ENCODE measurements at places on chromosomes 3 and 15. TPM values are rescaled to one million over a fixed set of nuclear protein-coding genes. Genes with fewer than 3 reads are reported as not detected.

FETUB gene
- not detected for total RNA-seq

PRR23A gene
- not detected for total RNA-seq

DNA sequence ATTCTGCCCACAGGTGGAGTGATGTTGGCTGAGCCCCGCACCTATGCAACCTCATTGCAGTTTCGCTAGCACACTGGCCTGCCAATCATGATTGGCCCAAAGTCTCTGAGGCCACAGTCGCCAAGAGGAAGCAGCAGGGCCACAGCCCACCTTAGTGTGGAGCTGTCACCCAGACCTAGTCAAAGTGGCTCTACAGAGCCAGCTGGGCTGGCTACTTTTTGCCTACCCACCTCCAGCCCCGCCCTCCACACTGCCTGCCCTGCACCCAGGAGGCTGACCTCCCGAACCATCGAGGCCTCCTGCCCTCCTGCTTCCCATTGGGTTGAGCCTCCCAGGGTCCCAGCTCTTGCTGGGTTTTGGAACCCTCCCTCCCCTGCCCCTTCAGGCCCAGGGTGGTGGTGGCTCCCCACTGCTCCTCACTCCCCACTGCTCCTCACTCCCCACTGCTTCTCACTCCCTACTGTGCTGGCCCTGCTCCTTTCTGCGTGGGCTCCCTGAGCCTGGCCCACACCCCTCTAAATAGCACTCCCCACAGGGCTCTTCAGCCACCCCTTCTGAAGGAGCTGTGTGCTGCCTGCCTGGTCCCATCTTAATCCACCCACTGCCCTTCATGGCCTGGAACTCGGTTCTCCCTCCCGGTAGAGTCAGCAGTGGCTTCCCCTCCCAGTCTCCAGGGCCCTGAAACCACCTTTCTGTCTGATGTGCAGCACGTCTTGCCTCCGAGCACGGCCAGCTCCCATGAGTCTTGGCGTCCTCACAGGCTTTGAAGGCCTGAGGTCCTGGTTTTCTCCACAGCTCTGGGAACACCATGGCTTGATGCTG lies 89.3 kb downstream of the WNT7A start:
- DNase-seq: peak; percentile 17
- no peak overlapping the region for H3K4me3 ChIP-seq
- H3K36me3 ChIP-seq: no peaks in the 10 kb centered on the region
- H3K27me3 ChIP-seq: peaks cover 21% of the 10 kb centered on the region

GRCh38 chr15:69753867-69754266 lies 301.2 kb downstream of the RPLP1 start:
- H3K27ac ChIP-seq: no peak overlapping the region
- DNase-seq: no peak
- no peaks in the 10 kb centered on the region for H3K36me3 ChIP-seq

DNA sequence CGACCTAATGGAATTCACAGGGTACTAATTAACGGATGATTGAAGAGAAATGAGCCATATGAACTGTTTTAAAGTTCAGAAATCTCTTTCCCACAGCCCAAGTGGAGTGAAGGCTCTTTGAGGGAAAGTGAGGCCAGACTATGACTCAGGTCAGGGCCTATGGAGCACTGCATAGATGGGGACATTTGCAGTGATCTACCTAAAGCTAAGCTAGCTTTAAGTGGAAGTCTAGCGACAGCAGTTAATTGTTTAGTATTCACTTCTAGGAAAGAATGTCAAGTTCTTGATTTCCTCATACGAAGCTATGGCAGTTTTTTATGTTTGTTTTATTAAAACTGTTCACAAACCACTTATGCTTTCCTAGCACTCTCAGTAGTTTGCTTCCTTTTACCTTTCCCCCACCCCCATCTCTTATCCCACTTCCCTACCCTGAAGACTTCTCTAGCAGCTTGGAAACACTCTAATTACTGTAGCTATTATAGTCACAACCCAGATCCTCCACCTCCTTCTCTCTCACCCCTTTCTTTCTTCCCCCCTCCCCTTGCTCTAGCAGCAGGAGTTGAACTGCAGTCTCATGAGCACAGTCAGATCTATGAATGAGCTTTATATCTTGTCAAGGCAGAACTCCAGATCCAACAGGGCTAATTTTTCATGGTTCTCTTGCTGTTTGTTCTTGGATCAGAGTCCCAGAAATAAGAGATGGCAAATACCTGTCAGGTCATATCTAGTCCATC lies 6.2 kb downstream of the ZNF609 start:
- no peak for DNase-seq
- H3K27ac ChIP-seq: peak overlapping the region; percentile 9
- H3K36me3 ChIP-seq: peaks cover 5% of the 10 kb centered on the region
- no peaks in the 10 kb centered on the region for H3K27me3 ChIP-seq

DNA sequence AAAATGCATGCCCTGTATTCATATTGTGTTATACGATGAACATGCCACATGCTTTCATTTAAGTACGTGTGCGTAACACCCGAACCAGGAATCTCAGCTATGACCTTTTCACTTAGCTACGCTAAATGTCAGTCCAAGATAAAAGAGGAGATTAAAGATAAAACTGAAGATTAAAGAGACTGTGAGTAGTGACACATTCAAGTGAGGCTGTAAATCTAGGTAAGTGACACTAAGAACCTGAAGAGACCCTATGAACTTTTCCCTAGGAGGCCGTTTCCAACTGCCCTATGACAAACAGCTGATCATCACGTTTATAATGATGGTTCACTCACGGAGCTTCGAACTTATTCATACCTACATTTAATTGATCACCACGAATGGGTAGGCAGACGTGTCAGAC lies 32.2 kb downstream of the TFRC start:
- H3K36me3 ChIP-seq: peaks cover 65% of the 10 kb centered on the region
- no peak overlapping the region for H3K27ac ChIP-seq
- H3K27me3 ChIP-seq: no peaks in the 10 kb centered on the region
- H3K4me3 ChIP-seq: no peak overlapping the region
- DNase-seq: no peak
- no peaks in the 10 kb centered on the region for H3K4me1 ChIP-seq

DNA sequence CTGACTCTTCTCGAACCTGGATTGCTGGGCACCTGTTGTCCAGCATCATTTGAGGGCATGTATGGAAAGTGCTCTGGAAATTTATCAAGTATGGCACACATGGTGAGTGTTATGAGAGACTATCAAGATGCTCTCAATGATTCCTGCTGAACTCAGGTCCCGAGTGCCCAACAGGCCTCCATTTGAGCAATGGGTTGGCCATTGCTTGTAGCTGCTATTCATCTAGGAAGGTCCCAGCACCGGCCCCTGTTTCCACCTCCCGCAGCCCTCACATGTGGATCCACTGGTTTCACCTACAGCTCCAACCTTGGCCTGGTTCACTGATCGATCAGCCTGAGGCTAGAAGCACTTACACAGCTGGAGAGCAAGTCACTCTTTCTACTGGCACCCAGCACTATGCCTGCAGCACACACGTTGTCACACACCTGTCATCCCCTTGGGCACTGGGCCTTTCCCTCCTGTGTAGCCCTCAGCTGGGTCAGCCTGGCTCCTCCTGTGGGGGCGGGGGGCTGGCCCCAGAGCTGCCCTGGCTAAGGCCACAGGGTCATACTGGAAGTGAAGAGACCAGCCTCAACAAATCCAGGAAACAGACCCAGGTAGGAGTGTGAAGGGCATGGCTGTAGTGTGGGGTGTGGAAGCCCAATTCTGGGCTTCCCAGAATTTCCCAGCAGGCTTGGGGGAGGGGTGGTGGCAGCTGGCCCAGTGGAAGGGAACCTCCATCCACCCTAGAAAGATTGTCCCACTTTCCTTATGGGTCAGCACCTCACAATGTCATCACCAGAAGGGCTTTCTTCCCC lies 41.7 kb upstream of the SMAD3 start:
- no peaks in the 10 kb centered on the region for H3K36me3 ChIP-seq
- H3K4me1 ChIP-seq: peaks cover 39% of the 10 kb centered on the region
- no peak overlapping the region for H3K4me3 ChIP-seq
- no peak overlapping the region for H3K27ac ChIP-seq
- H3K27me3 ChIP-seq: no peaks in the 10 kb centered on the region
- DNase-seq: no peak

GRCh38 chr15:100783760-100784492 lies 95.7 kb upstream of the ALDH1A3 start:
- DNase-seq: no peak
- no peaks in the 10 kb centered on the region for H3K36me3 ChIP-seq
- H3K27me3 ChIP-seq: no peaks in the 10 kb centered on the region
- no peak overlapping the region for H3K27ac ChIP-seq

DNA sequence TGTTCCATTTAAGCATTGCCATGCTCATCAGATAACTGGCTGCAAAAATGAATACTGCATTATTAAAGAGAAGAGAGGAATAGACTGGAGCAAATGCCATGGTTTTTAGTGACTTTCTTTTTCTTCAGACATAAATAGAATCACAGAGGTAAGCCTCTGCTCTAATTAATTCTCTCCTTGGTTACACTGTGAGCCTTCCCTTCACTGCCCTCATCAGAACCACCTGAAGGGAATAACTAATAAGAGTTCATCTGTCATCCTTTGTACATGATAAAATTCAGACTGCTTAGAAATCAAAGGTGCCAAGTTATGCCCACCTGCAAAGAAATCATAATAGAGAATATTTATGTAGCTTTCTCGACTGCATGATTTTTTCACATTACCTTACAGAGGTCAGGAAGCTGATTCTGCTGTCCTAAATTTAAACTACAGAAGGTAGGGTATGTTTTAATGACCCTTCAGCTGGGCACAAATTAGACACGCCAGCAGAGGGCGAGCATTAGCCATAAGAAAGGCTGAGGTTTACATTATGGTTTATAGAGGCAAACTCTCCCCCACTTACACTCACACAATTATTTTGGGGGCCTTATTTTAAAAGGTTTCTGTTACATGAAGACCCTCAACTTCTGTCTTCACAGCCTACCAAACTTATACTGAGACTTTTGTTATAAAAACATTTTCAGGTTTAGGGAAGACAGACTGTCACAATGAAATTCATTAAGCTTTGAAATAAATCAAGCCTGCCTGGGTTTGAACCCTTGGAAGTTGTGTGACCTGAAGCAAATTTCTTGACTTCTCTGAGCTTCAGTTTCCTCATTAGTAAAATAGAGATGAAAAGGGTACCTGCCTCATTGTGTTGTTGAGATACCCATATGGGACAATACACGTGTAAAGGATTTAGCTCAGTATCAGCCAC lies 15.3 kb upstream of the UNC13C start:
- no peaks in the 10 kb centered on the region for H3K27me3 ChIP-seq
- peak; percentile 49 for DNase-seq
- no peak overlapping the region for H3K4me3 ChIP-seq
- H3K4me1 ChIP-seq: no peaks in the 10 kb centered on the region

GRCh38 chr15:60574801-60575631 lies 96.1 kb upstream of the ICE2 start:
- no peaks in the 10 kb centered on the region for H3K36me3 ChIP-seq
- no peak for DNase-seq
- no peaks in the 10 kb centered on the region for H3K27me3 ChIP-seq
- H3K4me3 ChIP-seq: no peak overlapping the region
- no peak overlapping the region for H3K27ac ChIP-seq
- peaks cover 41% of the 10 kb centered on the region for H3K4me1 ChIP-seq

GRCh38 chr15:89442671-89443307 lies 53.6 kb downstream of the RHCG start:
- H3K4me3 ChIP-seq: no peak overlapping the region
- peaks cover 26% of the 10 kb centered on the region for H3K27me3 ChIP-seq
- no peaks in the 10 kb centered on the region for H3K36me3 ChIP-seq
- no peaks in the 10 kb centered on the region for H3K4me1 ChIP-seq

- no peak for DNase-seq
- no peak overlapping the region for H3K4me3 ChIP-seq
- H3K27me3 ChIP-seq: no peaks in the 10 kb centered on the region
- no peaks in the 10 kb centered on the region for H3K36me3 ChIP-seq
- no peak overlapping the region for H3K27ac ChIP-seq
- H3K4me1 ChIP-seq: peaks cover 58% of the 10 kb centered on the region
Observed at GRCh38 chr15:70319466-70319865, 221.7 kb upstream of the TLE3 start.

GRCh38 chr3:29240248-29240647 lies 40.6 kb upstream of the RBMS3 start:
- no peaks in the 10 kb centered on the region for H3K4me1 ChIP-seq
- H3K4me3 ChIP-seq: no peak overlapping the region
- H3K27ac ChIP-seq: no peak overlapping the region
- no peaks in the 10 kb centered on the region for H3K36me3 ChIP-seq
- no peaks in the 10 kb centered on the region for H3K27me3 ChIP-seq

DNA sequence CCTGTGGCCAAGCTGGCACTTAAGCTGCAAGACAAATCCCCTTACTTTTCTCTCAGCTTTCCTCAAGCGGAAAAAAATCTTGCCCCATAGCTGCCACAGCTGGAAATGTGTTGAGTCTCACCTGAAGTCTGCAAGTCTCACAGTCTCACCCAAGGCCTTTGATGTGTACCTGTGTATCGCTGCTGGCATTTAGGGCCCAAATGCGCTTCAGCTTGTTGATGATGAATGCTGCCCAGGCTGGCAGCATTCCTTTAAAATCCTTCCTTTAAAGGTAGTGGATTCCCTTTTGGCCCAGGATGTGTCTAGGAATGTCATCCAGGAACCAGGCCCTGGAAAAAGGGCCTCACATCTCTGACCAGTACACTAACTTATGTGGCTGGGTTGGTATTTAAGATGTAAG lies 7.0 kb downstream of the OR5K4 start:
- no peak overlapping the region for H3K4me3 ChIP-seq
- H3K27me3 ChIP-seq: no peaks in the 10 kb centered on the region
- no peaks in the 10 kb centered on the region for H3K36me3 ChIP-seq
- no peaks in the 10 kb centered on the region for H3K4me1 ChIP-seq
- H3K27ac ChIP-seq: no peak overlapping the region
- no peak for DNase-seq

DNA sequence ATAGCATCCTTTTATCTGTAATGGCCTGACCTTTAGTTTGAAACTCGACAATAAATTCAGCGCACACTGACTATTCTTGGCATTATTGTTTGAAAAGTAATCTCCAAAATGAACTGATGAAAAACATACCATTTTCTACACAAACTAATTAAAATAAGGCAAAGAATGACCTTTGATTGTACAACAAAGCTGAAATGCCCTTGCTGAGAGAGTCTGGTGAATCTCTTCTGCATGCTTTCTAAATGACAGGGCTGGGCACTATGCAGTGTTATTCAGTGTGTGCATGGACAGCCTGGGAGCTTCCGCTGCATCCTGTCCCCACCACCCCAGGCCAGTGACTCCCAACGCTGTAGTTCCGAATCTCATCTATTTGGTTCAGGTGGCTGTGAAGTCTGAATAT lies 530.8 kb downstream of the FOXP1 start:
- H3K27ac ChIP-seq: no peak overlapping the region
- H3K4me3 ChIP-seq: no peak overlapping the region
- H3K27me3 ChIP-seq: no peaks in the 10 kb centered on the region
- no peak for DNase-seq
- H3K4me1 ChIP-seq: peaks cover 97% of the 10 kb centered on the region
